Dermis blood vessel endothelial cell (primary cell): ENCODE measurements at places on chromosomes 16 and 17.
A peak's percentile ranks its signal among the peaks of the same experiment; 100 is the strongest.

DNA sequence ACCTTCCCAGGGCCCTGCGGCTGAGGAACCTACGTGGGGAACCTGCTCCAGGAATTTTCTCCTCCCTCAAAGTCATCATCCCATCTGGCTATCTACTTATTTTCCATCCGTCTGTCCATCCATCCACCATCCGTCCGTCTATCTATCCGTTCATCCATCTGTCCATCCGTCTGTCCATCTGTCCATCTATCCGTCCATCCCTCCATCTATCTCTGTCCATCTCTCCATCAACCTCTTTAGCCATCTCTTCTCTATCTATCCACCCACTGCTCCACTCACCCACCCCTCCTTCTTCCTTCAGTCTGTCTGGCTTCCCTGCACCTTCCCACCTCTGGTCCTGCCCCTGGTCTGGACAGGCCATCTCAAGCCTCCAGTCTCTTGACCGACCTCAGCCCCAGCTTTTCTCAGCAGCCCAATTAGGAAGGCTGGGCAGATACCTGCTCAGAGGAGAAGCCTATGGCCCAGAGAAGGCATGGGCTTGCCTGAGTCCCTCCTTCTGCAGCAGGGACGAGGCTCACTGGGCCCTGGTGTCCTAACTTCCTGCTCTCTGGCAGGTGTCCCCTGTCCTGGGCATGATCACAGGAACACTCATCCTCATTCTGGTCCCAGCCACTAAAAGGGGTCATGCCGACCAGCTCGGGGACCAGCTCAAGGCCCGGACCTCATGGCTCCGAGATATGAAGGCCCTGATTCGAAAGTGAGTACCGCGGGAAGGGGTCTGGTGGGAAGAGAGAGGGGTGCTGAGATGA lies 23.0 kb downstream of the MYBBP1A start:
- DNase-seq, result no peak

DNA sequence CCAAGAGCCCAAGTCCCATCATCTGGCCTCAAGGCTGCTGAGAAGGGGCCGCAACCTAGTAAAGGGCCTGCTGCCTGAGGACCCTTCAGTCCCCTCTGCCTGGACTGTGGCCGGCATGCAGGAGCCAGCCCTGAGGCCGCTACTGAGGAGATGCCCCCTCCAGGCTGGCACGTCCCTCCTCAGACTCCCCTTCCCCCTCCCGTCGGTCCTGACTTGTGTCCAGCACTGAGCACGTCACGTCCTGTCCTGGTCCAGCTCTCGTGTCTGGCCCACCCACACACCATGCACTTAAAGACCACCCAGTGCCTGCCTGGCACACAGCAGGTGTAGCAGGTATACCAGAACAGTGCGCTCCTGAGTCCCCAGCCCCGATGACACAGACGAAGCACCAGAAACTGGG lies 9.6 kb downstream of the MTHFSD start:
- no peak for DNase-seq

- DNase-seq, result no peak
These were observed 47.8 kb upstream of the AXIN2 start for GRCh38 chr17:65609286-65609685.

GRCh38 chr17:67492251-67492740 lies 115.2 kb downstream of the PITPNC1 start:
- DNase-seq, result no peak

DNA sequence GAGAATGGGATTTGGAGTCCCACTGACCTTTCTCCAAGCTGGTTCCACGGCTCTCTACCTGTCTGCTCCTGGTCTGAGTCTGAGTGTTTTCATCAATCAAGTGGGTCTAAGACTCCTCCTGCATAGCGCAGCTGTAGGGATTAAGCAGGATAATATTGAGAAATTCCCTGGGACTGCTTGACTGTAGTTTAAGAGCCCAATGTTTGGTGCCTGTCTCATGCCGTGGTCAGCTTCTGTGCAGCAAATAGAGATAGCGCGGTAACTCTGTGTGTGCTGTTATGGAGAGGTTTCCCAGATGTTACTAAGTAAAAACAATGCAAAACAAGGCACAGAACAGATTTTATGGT lies 21.4 kb downstream of the RPTOR start:
- DNase-seq, result no peak

DNA sequence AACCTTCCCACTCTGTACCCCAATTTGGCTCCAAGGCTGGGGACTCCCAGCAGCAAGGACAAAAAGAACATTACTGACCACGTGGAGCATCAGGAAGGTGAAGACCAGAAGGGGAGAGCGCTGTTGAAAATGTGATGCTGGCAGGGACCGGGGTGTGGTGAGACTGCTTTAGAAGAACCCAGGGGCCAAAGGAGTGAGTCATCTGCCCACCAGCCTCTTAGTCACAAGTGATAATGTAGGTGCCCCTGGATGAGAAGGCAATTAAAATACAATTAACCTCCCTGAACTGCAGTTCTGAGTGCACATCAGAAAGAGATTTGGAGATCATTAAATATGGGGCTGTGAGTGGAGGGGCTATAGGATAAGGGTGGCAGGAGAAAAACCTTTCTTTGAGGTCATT lies 366.6 kb upstream of the CCL2 start:
- no peak for DNase-seq

GRCh38 chr17:8791910-8792270 lies 7.3 kb downstream of the MFSD6L start:
- peak; percentile 20 for DNase-seq

DNA sequence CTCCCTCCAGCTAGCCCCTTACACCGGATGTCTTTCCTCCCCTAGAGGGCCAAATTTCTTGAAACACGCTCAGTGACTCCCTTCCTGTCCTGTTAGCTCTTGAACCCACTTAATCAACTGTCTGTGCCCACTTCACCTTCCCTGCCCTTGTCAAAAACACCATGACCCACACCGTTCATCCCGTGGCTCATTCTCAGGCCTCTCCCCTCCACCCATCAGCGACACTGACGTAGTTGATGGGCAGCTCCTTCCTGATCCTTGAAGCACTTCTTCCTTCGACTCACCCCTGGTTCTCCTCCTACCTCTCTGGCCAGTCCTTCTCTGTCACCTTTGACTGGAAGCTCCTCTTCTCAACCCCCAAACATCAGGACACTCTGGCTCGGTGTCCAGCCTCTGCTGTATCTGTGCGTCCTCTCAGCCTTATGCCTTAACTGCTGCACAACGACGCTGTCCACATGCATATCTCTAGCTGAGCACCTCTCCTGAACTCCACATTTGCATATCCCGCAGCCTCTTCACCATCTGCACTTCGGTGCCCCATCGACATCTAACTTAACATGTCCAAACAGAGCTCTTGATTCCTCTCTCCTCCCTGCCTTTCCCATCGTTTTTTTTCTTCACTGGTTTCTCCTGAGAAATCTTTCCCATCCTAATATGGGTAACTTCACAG lies 39.3 kb upstream of the CCDC182 start:
- no peak for DNase-seq

- no peak for DNase-seq
These were observed 12.9 kb downstream of the NLRC3 start for GRCh38 chr16:3564130-3564888.

DNA sequence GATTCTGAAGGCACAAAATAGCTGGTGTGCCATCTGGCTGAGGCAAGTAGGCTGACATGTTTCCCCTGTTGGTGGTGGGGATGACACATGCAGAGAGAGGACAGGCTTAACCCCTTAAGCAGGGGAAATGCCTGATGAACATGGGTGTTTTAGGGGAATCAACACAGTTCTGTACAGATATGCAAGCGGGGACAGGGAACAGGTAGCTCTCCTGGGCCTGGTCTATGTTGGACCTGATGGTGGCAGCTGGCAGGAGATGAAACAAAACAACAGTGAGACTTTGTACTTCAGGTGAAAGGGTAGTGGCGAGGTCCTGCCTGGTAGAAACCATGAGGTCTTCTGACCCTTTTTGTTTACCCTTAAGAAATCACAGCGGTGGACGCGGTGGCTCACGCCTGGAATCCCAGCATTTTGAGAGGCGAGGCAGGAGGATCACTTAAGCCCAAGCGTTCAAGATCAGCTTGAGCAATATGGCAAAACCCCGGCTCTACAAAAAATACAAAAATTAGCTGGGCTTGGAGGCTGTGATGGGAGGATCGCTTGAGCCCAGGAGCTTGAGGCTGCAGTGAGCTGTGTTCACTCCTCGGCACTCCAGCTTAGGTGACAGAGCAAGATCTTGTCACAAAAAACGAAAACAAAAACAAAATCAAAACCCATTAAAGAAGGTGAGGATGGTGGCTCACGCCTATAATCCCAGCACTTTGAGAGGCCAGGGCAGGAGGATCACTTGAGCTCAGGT lies 10.5 kb downstream of the OR1F1 start:
- DNase-seq, result no peak

GRCh38 chr16:23987443-23987842 lies 151.7 kb downstream of the PRKCB start:
- no peak for DNase-seq

DNA sequence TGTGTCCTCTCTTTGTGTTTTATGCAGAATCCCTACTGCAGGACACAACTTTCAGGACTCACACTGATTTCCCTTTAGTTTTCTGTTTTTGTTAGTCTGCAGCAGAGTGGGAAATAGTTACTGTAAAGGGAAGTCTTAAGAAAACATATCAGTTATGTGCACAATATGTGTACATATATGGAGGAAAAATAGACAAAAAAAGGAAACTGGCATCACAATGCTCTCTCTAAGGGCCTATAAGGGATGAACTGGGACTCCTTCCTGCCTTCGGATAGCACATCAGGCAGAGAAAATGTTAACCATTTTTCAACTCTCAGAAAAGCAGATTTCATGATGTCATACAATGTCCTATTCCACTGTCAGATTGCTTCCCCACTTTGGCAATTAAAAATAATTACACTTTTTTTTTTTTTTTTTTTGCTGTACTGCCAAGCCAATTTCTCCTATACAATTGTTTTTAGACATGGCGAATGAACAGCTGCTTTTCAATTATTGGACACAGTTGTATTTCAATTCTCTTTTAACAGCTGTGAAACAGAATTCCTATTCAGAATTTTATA lies 112.5 kb upstream of the KCNJ16 start:
- DNase-seq, result no peak

- DNase-seq, result no peak
These were observed 11.0 kb downstream of the EMC6 start for GRCh38 chr17:3679531-3680126.

GRCh38 chr17:38958326-38958725 lies 8.9 kb downstream of the FBXO47 start:
- peak; percentile 19 for DNase-seq

DNA sequence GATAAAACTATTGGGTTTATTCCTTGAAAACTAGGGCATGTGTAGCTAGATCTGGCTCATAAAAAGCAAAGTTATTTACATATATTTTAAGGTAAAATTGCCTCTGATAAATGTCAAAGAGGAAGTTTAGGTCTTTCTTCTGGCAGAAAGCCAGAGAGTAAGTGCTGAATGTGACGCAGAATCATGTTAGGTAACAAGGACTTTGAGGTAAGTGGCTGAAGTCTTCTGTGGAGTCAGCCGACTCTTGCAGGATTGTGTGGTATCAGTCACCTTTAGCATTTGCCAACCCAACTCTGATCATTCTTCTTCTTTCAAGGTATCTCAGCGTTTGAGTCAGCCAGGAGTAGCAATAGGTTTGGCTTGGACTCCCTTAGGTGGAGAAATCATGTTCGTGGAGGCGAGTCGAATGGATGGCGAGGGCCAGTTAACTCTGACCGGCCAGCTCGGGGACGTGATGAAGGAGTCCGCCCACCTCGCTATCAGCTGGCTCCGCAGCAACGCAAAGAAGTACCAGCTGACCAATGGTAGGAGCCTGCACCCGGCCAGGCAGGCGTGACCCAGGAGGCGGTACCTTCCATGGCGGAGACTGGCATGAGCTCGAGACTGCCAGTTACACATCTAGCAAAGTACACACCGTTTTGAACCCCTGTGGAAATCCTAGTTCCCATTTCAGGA lies 37.9 kb downstream of the SIAH1 start:
- no peak for DNase-seq

DNA sequence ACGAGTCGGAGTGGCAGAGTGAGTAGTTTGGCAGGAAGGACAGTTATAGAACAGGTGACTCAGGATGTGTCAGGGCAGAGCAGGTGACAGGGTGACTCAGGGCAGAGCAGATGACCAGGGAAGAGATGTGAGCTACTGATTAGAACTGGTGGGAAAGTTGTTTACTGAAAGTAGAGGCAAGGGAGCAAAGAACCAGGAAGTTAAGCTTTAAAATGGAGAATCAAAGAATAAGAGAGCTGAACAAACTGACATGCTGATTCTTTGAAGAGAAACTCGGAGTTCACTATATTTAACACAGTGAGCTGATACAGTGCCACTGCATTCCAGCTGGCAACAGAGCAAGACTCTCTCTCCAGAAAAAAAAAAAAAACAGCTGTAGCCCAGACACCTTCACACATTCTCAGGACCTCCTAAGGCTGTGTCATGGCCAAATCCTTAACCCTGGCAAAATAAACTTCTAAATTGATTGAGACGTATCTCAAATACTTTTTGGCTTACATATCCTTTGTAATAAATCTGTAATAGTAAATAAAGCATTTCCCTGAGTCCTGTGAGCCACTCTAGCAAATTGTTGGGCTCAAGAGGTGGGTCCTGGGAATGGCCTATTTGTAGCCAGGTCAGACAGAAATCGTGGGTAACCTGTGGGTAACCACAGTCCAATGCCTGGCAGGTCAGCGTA lies 12.3 kb upstream of the UBE2I start:
- peak; percentile 57 for DNase-seq

GRCh38 chr17:80313160-80313829 lies 52.6 kb downstream of the RNF213 start:
- DNase-seq, result no peak

DNA sequence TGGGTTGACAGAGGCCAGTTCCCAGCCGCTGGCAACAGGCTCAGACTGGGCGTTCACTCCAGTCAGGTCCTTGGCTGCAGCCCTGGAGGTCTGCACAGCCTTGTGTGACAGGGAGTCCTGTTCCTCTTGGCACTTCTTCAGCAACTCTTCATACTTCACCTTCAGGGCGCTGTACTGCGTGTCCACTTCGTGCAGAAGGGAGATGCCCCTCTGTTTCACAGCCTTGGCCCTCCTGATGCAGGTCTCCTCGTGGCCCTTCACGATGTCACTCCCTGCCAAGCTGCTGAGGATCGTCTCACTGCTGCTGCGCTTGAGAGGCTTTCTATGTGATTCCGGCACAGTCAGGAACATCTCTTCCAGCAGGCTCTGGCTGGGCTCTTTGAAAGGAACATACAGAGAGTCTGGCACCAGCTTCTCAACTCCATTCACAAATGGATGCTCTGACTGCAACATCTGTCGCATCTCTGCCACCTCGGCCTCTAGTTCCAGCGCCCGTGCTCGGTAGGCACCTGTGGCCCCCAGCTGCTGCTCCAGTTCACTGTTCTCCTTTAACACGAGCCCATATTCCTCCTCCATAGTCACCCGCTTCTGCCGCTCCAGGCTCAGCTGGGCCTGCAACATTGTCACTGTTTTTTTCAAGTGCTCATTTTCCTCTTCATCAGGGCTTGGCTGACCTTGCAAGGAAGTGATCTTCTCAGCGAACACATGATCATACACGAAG lies 27.2 kb downstream of the CDR2 start:
- no peak for DNase-seq

- no peak for DNase-seq
These were observed 5.9 kb downstream of the GNGT2 start for GRCh38 chr17:49204516-49204915.
